Activated CD4-positive, alpha-beta T cell treated with anti-CD3 and anti-CD28 coated beads, Interleukin-2, Interleukin-4, amounts not matched to agents 100 ng/mL and 50 ng/mL, durations not matched to agents 16 hours and 8 hours (primary cell): ENCODE measurements at places on chromosomes 11 and 22.

DNA sequence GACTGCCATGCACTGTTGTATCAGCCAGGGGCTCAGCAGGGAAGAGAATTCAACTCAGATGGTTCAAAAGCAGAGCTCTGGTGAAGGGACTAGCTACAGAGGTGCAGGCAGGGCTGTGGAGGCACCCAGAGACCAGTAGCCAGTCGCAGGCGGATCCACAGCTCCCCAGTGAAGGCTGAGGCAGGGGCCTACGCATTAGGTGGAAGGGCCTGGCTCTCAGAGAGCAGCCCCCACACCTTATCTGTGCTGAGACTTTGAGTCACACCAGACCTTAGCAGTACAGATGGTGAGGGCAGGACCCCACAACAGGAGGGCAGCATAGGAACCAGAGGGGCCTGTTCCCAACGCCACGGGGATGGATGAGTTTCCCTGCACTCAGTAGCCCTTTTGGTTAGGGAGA is 189.6 kb downstream of the DSCAML1 start:
- no peak for DNase-seq

- no peak for DNase-seq
Observed at GRCh38 chr11:45560913-45561281, 104.5 kb downstream of the CHST1 start.

GRCh38 chr11:128271401-128271800 is 316.0 kb downstream of the ETS1 start:
- no peak for DNase-seq

GRCh38 chr11:34427186-34427805 is 11.4 kb upstream of the CAT start:
- no peak for DNase-seq

DNA sequence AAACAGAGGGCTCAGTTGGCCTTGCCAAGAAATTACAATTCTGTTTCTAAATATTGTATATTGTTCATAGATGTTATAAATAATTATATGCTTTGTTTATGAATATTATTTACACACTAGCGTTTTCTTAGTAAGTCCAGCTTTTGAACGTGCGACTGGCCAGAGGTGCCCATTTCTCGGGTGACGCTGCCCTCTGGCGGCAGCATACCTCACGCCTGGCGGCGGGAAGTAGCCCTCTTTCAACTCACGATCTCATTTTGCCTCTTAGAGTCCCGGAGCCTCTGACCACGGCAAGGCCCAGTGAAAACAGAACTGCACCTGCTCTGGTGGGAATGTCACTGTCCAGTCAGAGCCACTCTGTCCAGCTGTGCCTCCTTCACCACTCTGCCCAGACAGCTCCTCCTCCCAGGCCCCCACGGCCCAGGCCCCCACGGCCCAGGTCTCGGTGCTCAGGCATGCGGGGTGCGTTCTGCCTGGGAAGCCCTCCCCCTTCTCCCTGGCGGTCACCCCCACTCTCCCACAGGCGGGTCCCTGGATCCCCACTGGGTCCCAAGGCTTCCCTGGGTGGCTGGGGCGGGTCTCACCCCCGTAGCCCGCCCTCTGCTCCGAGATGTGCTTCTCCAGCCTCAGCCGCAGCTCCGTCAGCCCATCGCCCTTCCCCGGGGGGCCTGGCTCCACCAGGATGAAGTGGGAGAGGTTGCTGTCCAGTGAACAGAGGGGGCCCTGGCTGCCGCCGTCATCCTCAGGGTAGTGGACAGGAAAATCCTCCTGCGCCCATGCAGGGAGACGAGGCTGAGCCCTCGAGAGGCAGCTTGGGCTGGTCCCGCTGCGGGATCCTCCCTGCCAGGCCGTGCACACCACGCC is 19.3 kb downstream of the TSSC4 start:
- peak; percentile 55 for DNase-seq

- DNase-seq = no peak
Observed at GRCh38 chr11:38498721-38499120, 1900.7 kb upstream of the RAG2 start.

GRCh38 chr11:89119426-89119825 is 53.6 kb upstream of the GRM5 start:
- no peak for DNase-seq

DNA sequence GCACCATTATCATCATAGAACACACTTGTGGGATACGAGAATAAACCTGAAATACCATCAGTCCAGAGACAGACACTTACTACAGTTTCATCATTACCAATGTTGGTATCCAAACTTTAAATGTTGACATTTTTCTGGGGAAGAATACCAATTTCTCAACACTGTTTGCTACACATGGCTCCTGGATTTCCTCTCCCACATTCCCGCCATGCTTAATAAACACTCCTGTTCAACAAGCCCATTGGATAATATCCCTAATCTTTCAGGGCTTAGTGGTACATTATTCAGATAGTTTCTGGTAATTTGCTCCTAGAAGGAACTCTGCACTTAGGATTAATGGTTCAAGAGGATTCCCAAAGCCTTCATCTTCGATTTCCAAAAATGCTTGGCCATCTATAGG is 48.2 kb downstream of the CSF2RB start:
- DNase-seq = no peak

GRCh38 chr11:32580967-32581366 is 2.7 kb upstream of the EIF3M start:
- DNase-seq = no peak

GRCh38 chr11:35302398-35302797 is 117.0 kb downstream of the SLC1A2 start:
- no peak for DNase-seq

- no peak for DNase-seq
Observed at GRCh38 chr11:23995891-23996290, 501.0 kb upstream of the LUZP2 start.

GRCh38 chr11:80473562-80473961 is 1032.7 kb upstream of the TENM4 start:
- no peak for DNase-seq

GRCh38 chr22:23204541-23205157 is 24.3 kb downstream of the BCR start:
- DNase-seq = no peak

GRCh38 chr11:86627776-86628455 is 44.5 kb downstream of the ME3 start:
- no peak for DNase-seq

DNA sequence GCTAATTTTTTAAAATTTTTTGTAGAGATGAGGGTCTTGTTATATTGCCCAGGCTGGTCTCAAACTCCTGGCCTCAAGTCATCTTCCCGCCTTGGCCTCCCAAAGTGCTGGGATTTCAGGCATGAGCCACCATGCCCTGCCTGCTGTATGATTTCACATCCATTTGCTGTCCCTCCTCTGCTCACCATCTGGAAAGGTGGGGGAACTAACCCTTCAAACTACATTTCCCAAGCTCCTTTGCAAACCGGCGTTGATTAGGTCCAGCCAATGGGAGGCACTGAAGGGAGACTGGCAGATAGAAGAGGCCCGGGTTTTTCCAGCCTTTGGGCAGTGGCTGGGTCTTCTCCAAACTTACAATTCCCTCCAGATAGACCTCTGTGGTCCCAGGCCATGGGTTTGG is 19.3 kb downstream of the RFPL1 start:
- DNase-seq = peak; percentile 43

DNA sequence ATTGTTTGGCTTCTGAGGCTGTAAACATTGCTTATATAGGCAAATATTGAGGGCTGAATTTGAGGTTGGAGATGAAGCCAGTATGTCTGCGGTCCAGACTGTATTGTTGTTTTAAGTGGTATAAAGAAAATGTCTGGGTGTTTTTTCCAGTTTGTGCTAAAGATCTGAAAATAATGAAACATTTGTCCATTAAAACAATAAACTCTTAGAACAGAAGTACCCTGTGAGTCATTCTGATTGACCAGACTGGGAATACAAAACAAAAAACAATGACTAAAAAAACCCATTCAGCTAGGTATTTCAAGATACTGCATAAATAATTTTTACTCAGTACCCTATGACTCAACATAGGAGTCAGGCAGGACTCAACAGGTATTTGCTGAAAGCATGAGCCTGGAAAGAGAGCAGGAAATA is 20.4 kb downstream of the ALKBH8 start:
- DNase-seq = no peak

- no peak for DNase-seq
Observed at GRCh38 chr11:1057806-1058205, 16.9 kb upstream of the MUC2 start.

DNA sequence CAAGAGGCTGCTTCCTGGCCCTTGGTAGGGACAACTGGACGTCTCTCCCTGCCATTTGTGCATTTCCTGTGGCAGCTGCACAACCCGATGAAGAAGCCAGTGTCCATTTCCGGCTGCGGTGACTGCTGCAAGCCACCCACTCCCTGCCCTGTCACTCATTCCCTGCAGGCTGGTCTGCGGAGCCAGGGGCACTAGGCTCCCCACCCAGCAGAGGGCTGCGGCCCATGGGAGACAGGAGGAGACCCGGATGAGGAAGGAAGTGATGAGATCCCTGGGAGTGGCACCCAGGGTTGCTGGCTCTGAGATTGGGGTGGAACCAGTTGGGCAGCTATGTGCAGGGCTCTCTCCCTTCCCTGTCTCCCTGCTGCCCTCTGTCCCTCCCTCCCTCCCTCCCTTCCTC is 10.0 kb upstream of the MYRF start:
- DNase-seq = no peak

- DNase-seq = no peak
Observed at GRCh38 chr11:82862379-82862778, 37.9 kb downstream of the PRCP start.
